ENCODE measurements at places on chromosomes 5 and 9. TPM values are rescaled to one million over a fixed set of nuclear protein-coding genes. Genes with fewer than 3 reads are reported as not detected.

DNA sequence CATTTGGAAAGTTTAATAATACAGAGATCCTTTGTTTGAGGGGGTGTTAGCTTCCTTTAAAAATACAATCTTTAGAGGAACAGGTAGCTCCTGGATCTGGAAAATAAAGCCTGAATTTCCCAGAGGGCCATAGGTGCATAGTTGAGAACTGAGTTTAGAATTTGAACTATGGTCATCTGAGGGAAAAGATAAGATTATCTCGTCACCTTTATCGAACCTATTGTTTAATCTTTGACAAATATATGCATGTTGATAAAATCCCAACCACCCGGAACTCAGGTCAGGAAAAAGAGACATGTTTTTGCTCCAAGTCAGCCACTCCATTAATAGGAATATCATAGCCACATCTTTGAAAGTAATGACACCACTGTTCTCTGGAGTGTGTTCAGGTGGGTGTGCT is 91.7 kb upstream of the FAM169A start:
- DNase-seq, result no peak

GRCh38 chr5:113099822-113100221 is 123.2 kb downstream of the DCP2 start:
- DNase-seq, result no peak

TRAF1 gene
- total RNA-seq, result 1.5 TPM

DNA sequence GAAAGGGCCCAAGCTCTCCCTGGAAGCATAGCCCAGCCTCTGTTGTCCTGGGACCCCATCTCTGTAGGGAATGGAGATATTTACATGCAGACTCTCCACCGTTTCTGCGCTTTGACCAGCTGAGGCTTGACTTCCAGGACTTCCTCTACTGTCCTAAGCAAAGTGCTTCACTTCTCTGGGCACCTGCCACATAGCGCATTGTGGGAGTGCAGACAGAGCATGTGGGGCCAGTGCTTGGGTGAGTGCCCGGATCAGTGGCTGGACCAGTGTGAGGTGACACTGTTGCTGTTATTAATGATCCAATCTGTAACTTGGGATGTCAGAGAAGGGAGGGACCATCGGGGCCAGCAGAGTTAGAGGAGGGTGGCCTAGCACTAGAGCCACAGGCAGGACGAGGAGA is 10.5 kb downstream of the CXCL14 start:
- DNase-seq, result no peak

All from Calu3 (cell line).